ENCODE measurements at places on chromosomes 11 and 22. TPM values are rescaled to one million over a fixed set of nuclear protein-coding genes. Genes with fewer than 3 reads are reported as not detected.

DNA sequence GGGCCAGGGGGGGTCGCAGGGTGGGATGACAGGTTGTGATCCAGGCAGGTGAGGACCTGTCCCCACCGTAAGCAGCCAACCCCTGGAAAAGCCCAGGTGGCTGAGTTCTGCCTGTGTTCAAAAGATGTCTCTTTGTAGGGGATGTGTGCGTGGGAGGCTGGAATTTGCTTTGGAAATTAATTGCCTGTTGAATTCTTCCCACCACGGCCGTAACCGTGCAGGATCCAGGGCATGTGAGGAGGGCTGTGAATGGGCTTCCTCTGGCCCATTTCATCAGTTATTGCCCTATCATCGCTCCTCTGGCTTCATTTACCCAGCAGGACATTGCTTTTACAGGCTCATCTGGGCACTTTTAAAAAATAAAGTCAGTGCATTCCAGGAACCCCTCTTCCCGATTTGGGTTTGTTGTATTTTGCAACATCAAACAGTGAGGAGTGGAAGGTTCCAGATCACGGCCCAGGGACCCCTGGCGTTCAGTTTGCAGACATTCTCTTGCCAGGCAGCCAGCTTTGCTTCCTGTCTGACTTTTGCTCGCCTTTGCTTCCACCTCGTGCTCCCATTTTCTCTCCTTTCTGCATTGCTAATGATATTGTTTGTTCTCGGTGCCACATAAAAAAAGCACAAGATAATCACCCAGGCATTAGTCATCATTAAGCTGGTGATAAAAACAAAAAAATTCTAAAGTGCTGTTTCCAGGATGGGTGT is 1306.6 kb downstream of the BRD1 start:
- no peak for DNase-seq

Gene TEF
- total RNA-seq: 13.6 TPM

DNA sequence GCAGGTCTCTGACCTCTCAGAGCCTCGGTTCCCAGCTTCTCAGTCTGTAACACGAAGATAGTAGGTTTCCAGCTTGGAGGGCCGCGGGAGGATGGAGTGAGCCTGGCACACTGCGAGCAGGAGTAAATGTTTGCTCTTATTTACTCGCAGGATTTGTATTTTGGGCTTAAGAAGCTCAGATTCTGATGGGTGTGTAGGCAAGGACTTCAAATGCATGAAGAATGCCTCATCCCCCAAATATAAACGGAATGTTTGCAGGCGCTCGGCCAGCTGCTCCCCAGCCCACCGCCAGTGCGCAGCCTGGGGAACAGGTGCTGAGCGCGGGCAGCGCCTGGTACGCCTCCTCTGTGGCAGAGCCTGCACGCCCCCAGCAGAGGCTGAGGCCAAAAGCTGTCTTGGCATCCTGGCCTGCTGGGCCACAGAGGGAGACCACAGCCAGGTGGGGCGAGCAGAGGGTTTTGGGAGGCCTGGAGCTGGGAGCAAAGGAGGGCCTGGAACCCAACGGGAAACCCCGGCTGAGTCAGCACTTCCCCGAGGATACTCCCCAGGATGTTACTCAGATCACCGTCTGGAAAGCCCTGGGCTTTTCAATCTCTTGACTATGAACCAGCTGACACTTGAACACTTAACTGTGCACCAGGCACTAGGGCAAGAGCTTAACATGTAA is 9.4 kb downstream of the EHD1 start:
- DNase-seq: no peak

Gene TIRAP
- 10.6 TPM for total RNA-seq

Gene SAA4
- total RNA-seq: not detected

DNA sequence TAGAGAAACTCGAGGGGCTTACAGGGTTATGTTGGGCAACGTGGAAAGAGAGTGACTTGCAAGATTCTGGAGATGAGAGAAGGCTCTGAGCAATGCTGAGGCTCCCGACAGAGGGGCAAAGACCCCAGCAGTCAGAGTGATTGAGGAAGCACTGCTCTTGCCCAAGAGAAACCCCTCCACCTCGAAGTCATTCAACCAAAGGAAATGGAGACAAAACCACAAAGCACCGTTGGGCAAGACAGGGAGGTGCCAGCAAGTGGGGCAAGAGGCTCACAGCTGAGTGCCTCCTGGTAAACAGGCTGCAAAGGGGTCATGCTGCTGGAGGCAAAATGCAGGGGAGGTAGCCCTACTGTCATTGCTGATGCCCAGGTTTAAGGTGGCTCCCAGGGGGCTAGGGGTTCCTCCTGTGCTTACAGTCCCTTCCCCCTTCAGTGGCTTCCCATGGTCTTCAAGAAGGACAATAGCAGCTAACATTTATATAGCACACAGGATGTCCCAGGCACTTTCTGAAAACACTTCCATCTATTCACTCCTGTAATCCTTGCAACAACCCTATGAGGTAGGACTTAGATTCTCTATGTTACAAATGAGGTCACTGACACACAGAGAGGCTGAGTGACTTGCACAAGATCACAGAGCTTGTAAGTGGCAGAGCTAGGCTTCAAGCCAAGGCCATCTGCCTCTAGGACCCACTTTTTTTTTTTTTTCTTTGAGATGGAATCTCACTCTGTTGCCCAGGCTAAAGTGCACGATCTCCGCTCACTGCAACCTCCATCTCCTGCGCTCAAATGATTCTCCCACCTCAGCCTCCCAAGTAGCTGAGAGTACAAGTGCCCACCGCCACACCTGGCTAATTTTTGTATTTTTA is 18.1 kb upstream of the MYH9 start:
- no peak for DNase-seq

- DNase-seq: no peak
Observed at GRCh38 chr11:19680829-19681368, 31.7 kb upstream of the NAV2 start.

- no peak for DNase-seq
Observed at GRCh38 chr11:114366331-114367243, 33.7 kb downstream of the C11orf71 start.

DNA sequence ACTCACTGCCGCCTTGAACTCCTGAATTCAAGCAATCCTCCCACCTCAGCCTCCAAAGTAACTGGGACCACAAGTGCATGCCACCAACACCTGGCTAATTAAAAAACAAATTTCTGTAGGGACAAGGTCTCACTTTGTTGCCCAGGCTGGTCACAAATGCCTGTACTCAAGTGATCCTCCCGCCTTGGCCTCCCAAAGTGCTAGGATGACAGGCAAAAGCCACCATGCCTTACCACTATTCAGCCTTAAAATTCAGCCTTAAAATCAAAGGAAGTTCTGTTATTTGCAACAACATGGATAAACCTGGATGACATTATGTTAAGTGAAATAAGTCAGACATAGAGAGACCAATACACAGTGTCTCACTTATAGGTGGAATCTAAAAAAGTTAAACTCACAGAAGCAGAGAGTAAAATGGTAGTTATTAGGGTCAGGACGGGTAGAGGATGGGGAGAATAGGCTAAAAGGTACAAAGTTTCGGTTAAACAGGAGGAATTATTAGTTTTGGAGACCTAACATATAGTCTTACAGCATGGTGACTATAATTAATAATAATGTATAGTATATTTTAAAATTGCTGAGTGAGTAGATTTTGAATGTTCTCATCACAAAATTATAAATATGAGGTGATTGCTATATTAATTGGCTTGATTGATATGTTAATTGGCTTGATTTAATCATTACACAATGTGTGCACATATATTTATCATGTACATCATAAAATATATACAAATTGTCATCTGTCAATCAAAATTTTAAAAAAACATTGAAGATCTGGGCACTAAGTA is 6.2 kb upstream of the ZNF280A start:
- DNase-seq: no peak

Gene C11orf91
- 0.57 TPM for total RNA-seq

- peak; percentile 12 for DNase-seq
Observed at GRCh38 chr11:106156290-106156937, 79.0 kb downstream of the AASDHPPT start.

Gene RCOR2
- total RNA-seq: 107 TPM

GRCh38 chr11:124533626-124534025 is 9.8 kb downstream of the OR8B12 start:
- no peak for DNase-seq

DNA sequence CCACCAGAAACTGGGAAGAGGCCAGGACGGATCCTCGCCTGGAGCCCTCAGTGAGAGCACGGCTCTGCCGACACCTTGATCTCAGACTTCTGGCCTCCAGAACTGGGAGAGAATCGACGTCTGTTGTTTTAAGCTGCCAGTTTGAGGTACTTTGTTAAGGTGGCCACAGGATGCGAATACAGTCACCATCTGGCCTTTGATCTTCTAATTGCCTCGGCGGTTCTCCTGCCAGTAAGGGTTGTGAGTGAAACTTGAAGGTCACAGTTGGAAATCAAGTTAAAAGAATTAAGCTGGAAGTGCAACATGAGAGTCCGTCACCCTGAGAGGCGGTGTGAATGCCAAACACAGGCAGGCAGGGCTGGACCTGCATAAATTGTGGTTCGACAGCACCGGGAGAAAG is 27.9 kb downstream of the PARVB start:
- DNase-seq: no peak

- peak; percentile 65 for DNase-seq
Observed at GRCh38 chr22:18075720-18076497, 1.9 kb upstream of the PEX26 start.

GRCh38 chr22:46102752-46103151 is 47.6 kb upstream of the PPARA start:
- no peak for DNase-seq

DNA sequence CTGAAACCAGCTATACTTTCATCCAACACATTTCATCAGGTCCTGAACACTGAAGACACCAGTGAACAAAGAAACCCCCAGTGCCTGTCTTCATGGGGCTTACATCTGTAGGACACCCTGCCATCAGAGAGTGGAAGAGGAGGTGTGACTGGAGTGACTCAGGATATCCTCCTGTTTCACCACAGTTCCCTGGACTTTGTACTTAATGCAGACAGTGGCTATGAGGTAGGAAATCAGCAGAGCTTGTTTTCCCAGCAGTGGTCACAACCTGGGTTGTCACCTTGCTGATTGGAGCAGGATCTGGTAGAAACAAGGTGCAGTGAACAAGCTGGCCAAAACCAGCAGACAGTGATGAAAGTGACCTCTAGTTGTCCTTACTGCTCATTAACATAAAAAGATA is 128.8 kb downstream of the KIRREL3 start:
- no peak for DNase-seq

GRCh38 chr11:3022300-3022967 is 30.3 kb upstream of the NAP1L4 start:
- DNase-seq: no peak

Gene PNPLA5
- not detected for total RNA-seq

- no peak for DNase-seq
Observed at GRCh38 chr11:76205252-76206076, 838 bp downstream of the WNT11 start.

Gene B3GAT3
- total RNA-seq: 57.4 TPM

DNA sequence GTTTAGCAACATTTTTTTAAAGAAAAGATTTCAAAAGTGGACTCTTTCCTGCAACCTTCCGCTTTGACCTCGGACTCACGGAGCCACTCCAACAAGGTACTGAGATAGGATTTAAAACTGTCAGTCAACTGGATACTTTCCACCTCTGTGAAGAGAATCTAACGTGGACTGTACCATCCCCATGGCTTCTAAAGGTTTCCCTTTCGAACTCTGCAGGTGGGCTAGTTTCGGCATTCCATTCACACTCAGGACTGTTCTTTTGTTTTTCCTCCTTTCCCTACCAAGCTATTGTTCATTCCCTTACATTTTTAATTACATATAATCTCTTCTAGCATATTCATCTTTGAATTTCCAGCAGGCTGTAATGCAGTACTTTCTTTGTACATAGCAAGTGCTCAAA is 88.5 kb upstream of the AKIP1 start:
- no peak for DNase-seq
